Central memory CD8-positive, alpha-beta T cell (primary cell): ENCODE measurements at places on chromosomes 7 and 10.

DNA sequence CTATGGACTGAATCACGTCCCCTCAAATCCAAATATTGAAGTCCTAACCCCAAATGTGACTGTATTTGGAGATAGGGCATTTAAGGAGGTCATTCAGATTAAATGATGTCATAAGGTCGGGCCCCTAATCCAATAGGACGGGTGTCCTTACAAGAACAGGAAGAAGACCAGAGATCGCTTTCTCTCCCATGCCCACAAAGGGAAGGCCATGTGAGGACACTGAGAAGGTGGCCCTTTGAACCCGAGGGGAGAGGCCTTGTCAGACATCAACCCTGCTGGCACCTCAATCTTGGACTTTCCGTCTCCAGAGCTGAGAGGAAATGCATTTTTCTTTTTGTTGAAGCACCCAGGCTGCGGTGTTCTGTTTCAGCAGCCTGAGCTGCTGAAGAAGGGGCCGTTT is 72.3 kb upstream of the KLF6 start:
- H3K4me1 ChIP-seq, result peaks cover 24% of the 10 kb centered on the region
- H3K4me3 ChIP-seq, result no peak overlapping the region
- peaks cover 6% of the 10 kb centered on the region for H3K36me3 ChIP-seq
- H3K27me3 ChIP-seq, result no peaks in the 10 kb centered on the region

- DNase-seq, result no peak
- H3K4me1 ChIP-seq, result no peaks in the 10 kb centered on the region
- H3K27me3 ChIP-seq, result peaks cover 9% of the 10 kb centered on the region
- H3K36me3 ChIP-seq, result no peaks in the 10 kb centered on the region
Observed at GRCh38 chr7:24462117-24462516, 111.1 kb upstream of the PALS2 start.

- H3K27me3 ChIP-seq, result peaks cover 8% of the 10 kb centered on the region
- H3K27ac ChIP-seq, result no peak overlapping the region
- no peak overlapping the region for H3K4me3 ChIP-seq
- no peak for DNase-seq
- H3K36me3 ChIP-seq, result no peaks in the 10 kb centered on the region
- H3K4me1 ChIP-seq, result no peaks in the 10 kb centered on the region
Observed at GRCh38 chr10:121205625-121206024, 354.5 kb downstream of the WDR11 start.

DNA sequence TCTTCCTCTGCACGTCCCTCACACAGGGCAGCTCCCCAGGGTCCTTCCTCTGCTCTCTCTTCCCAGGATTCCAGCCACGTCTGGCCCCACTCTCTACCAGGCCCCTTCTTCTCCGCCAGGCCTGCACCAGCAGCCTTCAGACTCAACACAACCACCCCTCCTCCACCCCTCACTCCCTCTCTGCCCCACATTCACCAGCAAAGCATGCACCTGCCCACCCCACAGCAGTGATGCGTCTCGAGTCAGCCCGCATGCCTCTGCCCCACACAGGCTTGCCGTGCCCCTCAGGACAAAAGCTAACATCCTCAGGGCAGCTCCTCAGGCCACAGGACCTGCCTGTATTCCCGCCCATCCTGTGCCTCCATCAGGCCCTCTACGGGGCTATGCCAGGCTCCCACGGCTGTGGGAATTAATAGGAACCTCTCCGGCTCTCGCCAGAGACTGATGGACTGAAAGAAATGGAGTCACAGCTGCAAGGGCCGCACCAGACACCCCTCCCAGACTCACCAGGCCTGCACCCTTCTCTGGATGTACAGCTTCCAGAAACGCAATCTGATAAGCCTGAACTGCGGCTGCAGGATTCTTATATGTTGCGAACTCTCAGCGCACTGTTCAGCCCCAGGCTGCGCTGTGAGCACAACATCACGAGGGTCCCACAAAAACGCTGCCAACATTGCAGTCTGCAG is 100.1 kb downstream of the CYTH3 start:
- H3K4me3 ChIP-seq, result no peak overlapping the region
- no peak overlapping the region for H3K27ac ChIP-seq
- H3K4me1 ChIP-seq, result peaks cover 5% of the 10 kb centered on the region
- H3K27me3 ChIP-seq, result no peaks in the 10 kb centered on the region
- DNase-seq, result no peak
- H3K36me3 ChIP-seq, result peaks cover 5% of the 10 kb centered on the region

DNA sequence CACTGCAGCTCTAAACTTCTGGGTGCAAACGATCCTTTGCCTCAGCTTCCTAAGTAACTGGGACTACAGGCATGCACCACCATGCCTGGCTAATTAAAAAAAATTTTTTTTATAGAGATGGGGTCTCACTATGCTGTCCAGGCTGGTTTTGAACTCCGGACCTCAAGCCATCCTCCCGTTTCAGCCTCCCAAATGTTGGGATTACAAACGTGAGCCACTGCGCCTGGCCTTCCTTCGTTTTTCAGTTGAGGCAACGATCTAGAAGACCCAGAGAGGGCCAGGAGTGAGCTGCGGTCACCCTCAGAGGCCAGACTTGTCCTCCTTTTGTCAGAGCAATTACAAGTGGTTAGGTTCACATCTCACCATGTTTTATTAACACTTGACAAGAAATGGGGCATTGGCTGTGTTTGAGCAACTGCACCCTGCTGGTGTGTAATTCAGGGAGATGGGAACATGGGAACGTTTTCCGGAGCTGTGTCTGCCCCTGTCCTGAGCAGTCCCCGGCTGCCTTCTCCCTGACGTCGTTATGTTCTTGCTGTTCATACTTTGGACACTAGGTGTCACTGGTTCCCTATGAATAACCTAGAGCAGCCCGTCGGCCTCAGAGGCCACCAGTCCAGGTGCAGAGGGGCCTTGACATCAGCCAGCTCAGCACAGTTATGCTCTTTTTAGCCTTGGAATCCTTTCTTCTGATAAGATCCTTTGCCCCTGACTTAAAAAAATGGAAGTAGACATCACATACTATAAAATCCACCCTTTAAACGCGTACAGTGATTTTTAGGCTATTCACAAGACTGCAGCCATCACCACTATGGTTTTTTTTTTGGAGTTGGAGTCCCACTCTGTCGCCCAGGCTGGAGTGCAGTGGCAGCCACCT is 375.0 kb downstream of the TYW1 start:
- peaks cover 40% of the 10 kb centered on the region for H3K27me3 ChIP-seq
- H3K4me3 ChIP-seq, result no peak overlapping the region
- DNase-seq, result peak; percentile 26
- peaks cover 5% of the 10 kb centered on the region for H3K4me1 ChIP-seq
- no peak overlapping the region for H3K27ac ChIP-seq

- no peaks in the 10 kb centered on the region for H3K27me3 ChIP-seq
- no peak overlapping the region for H3K27ac ChIP-seq
- no peaks in the 10 kb centered on the region for H3K36me3 ChIP-seq
- H3K4me1 ChIP-seq, result no peaks in the 10 kb centered on the region
Observed at GRCh38 chr7:83643012-83643411, 5.9 kb downstream of the SEMA3E start.

DNA sequence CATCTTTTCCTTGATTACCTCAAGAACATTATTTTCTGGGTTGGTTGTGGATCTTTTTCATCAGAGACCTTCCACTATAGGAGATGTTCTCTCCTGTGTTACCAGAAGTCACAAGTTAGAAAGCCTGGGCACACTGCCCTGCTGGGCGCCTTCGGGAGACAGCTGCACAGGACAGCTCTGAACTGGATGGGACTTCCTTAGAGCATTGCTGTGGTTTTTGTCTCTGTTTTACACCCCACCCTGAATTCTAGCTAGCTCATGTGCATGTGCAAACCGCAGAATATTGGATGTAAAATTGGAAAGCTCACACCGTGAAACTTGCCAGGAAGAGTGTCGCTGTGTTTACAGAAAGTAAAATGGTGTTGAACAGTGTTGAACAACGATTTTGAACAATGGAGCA is 54.4 kb upstream of the SEC61G start:
- H3K36me3 ChIP-seq, result no peaks in the 10 kb centered on the region
- H3K4me1 ChIP-seq, result no peaks in the 10 kb centered on the region
- no peak overlapping the region for H3K27ac ChIP-seq
- DNase-seq, result no peak

- no peak for DNase-seq
- H3K4me1 ChIP-seq, result peaks cover 22% of the 10 kb centered on the region
- H3K4me3 ChIP-seq, result no peak overlapping the region
- peaks cover 4% of the 10 kb centered on the region for H3K36me3 ChIP-seq
Observed at GRCh38 chr7:140653319-140654108, 12.9 kb upstream of the DENND2A start.

DNA sequence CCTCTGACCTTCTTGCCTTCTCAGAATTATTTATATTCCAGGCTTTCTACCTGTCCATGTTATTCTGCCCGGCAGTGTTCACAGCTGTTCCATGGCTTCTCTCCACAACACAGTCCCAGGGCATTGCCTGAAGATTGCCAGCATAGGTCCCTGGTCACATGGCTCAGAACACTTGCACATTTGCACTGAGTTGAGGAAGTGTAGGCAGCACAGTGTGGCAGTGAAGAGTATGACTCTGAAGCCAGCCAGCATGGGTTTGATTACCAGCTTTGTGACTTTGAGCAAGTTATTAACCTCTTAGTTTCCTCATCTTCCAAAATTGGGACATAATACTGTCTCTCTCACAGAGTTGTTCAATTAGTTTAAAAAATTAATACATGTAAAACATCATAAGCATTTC is 73.2 kb upstream of the NEUROD6 start:
- H3K4me3 ChIP-seq, result no peak overlapping the region
- no peaks in the 10 kb centered on the region for H3K36me3 ChIP-seq
- no peak overlapping the region for H3K27ac ChIP-seq
- H3K4me1 ChIP-seq, result no peaks in the 10 kb centered on the region
- DNase-seq, result no peak
- no peaks in the 10 kb centered on the region for H3K27me3 ChIP-seq

DNA sequence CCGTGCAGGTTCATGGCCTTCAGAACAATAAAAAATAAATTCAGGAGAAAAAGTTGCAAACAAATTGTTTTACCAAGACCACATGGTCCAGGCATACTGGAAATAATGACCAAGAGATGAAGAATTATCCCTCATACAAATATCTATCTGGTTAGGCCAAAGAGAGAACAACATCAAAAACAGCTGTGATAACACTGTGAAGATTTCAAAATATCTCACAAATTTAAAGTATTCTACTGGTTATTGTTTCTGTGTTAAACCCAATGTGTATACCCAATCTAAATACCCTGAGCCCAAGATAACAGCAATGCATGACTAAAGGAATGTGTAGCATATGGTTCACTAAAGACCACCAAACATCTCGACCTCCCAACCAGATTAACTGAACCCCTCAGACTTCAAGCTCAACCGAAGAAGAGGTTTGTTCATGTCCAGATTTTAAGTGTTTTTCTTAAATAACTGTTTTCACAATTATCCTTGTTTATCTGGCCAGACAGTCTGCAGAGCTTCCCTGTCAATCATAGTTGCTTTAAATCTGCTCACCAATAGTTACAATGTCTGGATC is 10.9 kb downstream of the OR9A2 start:
- DNase-seq, result no peak
- no peak overlapping the region for H3K4me3 ChIP-seq
- no peak overlapping the region for H3K27ac ChIP-seq
- H3K27me3 ChIP-seq, result peaks cover 66% of the 10 kb centered on the region
- no peaks in the 10 kb centered on the region for H3K4me1 ChIP-seq

DNA sequence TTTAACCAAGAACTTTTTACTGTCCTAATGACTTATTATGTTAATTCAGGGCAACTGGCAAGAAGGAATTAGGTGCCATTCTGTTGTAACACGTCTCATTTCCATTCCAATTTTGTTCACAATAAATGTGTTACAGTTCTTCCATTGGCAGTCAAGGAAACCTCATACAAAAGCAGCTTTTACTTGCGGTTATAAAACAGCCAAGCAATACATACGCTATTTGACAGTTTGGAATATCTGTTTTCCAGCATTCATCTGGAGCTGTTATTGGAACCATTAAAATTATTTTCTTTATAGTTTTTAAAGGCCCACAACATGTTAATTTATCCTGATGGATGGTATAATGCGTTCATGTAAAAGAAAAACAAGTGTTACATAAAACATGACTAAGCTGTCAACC is 33.3 kb downstream of the MTERF1 start:
- H3K4me3 ChIP-seq, result no peak overlapping the region
- no peaks in the 10 kb centered on the region for H3K27me3 ChIP-seq
- no peak overlapping the region for H3K27ac ChIP-seq
- DNase-seq, result no peak
- peaks cover 1% of the 10 kb centered on the region for H3K36me3 ChIP-seq

DNA sequence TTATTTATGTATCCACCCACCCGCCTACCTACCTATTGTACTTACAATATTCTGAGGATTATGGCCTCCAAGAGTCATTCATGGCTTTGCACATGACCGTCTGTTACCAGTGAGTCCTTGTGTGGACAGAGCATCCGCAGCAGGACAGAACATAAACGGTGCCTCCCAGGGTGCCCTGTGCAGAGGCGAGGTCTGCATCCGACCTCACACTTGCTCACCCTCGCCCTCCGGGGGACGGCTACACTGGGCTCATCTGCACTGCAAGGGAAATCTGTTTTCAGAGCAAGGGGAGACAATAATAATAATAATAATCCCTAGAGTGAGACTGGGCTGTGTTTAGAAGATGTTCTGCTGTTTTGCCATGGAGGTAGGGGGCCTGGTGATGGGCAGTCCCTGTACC is 29.8 kb downstream of the PFKP start:
- no peak overlapping the region for H3K4me3 ChIP-seq
- no peak overlapping the region for H3K27ac ChIP-seq
- peaks cover 44% of the 10 kb centered on the region for H3K4me1 ChIP-seq

- H3K36me3 ChIP-seq, result no peaks in the 10 kb centered on the region
- no peak for DNase-seq
- peaks cover 48% of the 10 kb centered on the region for H3K27me3 ChIP-seq
- no peaks in the 10 kb centered on the region for H3K4me1 ChIP-seq
- H3K27ac ChIP-seq, result no peak overlapping the region
Observed at GRCh38 chr7:141344153-141344935, 206.9 kb upstream of the AGK start.

GRCh38 chr7:112410092-112410491 is 40.2 kb upstream of the IFRD1 start:
- H3K4me3 ChIP-seq, result no peak overlapping the region
- H3K4me1 ChIP-seq, result no peaks in the 10 kb centered on the region
- no peak overlapping the region for H3K27ac ChIP-seq
- H3K36me3 ChIP-seq, result no peaks in the 10 kb centered on the region

DNA sequence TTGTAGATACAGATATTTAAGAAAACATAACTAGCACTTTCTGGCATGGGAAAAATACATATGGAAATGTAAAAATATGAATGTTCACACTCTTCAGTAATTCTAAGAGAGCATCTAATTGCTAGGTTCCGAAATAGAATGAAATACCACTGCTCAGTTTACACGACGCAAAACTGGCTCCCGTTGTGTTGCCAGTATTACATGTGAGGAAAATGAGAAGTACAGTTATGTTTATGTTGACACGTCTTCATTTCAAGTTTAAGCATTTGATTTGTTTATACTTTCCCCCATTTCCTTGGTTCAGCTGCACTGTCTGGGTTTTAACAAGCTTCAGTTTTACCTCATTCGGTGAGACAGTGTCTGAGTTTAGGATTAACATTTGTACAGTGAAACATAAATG is 275.8 kb upstream of the SEMA3D start:
- H3K27me3 ChIP-seq, result no peaks in the 10 kb centered on the region
- H3K27ac ChIP-seq, result no peak overlapping the region
- DNase-seq, result no peak
- H3K4me1 ChIP-seq, result no peaks in the 10 kb centered on the region
- H3K4me3 ChIP-seq, result no peak overlapping the region
